CD8-positive, alpha-beta memory T cell (primary cell): ENCODE measurements at places on chromosomes 13 and 19.
A peak's percentile ranks its signal among the peaks of the same experiment; 100 is the strongest.

GRCh38 chr13:72514146-72514545, 213.3 kb downstream of the MZT1 start:
- H3K36me3 ChIP-seq: no peaks in the 10 kb centered on the region
- no peak overlapping the region for H3K27ac ChIP-seq
- no peaks in the 10 kb centered on the region for H3K4me1 ChIP-seq
- DNase-seq: no peak
- no peaks in the 10 kb centered on the region for H3K27me3 ChIP-seq

DNA sequence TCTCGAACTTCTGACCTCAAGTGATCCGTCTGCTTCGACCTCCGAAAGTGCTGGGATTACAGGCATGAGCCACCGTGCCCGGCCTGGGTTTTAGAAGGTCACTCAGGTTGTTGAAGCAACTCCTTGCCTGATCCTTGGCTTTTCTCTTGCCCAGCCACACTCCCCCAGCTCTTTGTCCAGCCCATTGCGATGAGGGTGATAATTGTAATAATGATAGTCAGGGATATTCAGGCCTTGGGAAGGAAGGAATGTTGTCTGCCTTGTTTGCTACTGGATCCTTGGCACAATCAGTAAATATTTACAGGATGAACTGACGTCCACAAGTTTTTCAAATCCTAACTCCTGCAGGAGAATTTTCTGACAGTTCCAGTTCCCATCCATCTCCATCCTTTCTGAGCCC, 1.8 kb downstream of the THOP1 start:
- H3K27ac ChIP-seq: no peak overlapping the region
- no peaks in the 10 kb centered on the region for H3K27me3 ChIP-seq
- H3K36me3 ChIP-seq: no peaks in the 10 kb centered on the region
- H3K4me1 ChIP-seq: peaks cover 31% of the 10 kb centered on the region
- H3K4me3 ChIP-seq: no peak overlapping the region

DNA sequence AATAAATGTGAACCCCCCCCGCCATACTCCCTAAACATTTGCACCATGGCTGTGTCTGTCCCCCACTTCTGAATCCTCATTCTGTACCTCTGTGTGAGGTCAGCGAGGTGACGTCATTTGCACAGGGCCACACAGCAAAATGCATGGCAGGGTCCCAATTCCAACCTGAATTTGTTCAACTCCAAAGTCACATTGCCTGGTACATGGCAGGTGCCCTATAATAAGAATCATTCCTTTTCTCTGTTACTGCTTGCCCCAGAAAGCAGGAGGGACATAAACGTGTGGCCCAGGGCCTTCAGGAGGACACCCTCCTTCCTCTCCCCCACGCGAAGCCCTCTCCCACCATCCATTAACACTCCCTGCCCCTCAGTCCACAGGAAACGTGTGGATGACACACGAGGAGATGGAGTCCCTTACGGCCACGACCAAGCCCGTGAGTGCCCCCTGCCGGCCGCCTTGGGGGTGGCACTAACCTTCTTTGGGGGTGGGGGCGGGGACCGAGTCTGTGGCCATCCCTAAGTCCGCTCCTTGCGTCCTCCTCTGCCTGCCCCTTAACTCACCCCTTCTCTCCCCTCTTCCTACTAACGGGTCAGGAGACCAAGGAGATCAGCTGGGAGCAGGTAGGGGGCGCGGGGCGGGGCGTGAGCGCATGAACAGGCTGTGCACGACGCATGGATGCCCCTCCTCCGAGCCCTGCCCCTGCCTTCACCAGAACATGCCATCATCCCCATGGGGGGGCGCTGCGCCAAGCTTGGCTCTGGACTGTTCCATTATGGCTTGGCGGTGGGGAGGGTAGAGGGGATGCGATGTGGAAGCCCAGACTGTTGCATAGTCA, 9.4 kb downstream of the HRC start:
- peaks cover 32% of the 10 kb centered on the region for H3K4me1 ChIP-seq
- peak; percentile 72 for DNase-seq
- H3K4me3 ChIP-seq: no peak overlapping the region

DNA sequence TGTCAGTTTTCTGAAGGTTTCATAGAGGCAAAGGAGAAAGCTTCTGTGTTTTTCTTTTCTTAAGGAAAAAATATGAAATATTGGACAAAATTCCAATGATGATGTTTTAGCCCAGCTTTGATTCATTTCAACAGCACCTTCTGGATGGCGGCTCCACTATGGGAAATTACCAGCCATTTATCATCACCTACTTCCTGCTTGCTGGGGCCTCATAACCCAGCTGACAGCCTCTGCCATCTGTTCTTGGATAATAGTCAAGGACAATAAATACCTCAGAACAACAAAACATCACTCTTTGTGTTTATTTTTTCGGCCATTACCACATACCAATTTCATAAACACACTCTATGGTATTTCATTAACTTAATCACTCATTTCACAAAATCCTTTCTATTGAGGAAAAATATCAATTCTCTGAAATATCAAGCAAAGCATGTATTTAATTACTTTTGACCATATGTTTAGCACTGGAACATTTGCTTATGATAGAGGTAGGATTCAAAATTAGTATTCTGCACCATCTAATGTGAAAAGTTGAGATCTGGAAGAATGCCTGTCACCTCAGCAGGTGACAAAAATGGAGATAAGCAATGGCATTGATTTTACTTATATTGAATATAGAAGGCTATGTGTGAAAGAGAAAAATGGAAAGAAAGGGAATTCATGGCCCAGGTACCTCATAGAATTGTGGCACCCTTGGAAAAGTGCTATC, 629.7 kb downstream of the LIG4 start:
- no peaks in the 10 kb centered on the region for H3K4me1 ChIP-seq
- no peaks in the 10 kb centered on the region for H3K36me3 ChIP-seq
- H3K27me3 ChIP-seq: no peaks in the 10 kb centered on the region
- H3K27ac ChIP-seq: no peak overlapping the region
- H3K4me3 ChIP-seq: no peak overlapping the region
